ENCODE measurements at places on chromosomes 6 and 20.

DNA sequence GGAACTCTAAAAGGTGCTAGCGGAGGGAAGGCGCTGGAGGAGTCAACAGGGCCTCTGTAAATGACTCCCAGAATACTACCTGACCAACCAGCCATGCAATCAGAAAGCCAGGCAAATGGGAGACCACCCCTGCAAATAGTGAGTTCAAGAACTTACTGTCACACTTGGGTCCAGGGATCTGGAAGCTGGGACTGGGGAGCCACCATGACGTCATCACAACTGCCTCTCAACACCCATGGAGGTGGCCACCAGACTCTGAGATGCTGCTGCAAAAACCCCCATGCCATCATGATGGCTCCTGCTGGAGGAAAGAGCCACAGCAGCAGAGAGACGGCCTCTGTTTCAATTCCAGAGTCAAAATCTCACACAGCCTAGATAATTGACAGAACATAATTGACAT is 8.5 kb upstream of the PDYN start:
- DNase-seq = no peak

DNA sequence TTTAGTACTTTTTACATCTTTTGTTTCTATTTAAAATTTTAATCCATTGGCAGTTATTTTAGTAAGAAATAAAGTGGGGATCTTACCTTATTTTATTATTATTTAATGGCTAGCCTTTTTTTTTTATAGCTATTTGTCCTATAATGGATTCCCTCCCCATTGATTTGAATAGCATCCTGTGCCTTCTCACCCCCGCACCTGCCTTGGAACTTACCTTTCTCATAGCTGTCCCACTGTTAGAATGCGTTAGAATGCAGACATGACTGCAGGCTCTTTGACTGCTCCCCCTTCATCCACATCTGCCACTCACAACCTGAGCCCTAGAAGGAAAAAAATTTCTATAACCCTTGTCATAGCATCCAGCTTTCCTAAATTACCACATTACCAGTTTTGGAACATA is 9.1 kb downstream of the PKIB start:
- peak; percentile 28 for DNase-seq

DNA sequence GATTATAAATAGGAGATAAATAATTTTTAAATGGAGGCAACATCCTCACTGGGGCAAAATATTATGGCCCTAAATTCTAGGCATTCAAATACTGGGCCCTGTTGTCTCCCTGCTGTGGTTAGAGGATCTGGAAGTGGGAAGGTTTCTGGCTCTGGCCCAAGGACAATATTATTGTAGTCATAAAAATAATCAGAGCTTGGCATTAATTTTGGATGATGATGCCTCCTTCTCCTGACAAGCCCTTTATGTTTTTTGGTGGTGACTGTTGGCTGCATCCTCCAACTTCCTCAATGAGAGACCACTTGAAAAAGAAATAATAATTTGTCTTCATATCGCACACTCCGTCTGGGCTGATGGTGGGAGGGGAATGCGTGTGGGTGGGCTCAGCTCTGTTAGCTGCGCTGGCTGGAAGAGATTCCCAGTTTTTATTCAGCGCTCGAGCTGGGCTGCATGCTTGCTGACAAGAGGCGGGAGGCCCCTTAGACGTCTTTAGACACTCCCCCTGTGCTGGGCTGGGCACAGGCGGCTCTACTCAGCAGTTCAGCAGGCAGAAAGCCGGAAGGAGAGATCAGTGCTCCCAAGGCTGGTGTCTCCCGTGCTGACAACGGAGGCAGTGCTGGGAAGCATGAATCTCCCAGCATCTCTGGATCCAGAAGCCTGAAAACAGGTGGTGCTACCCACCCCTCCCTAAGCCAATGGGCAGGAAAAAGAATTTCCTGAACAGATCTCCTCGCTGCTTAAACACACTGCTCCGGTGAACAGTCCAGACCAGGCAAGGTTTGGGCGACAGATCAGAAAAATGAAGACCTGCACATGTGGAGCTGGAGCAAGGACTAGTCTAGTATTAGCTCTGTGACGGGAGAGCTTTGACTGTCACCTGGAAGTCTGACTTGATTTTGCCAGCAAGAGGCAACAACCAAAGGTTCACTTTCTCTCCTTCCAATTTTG is 97.7 kb downstream of the SYCP2 start:
- DNase-seq = peak; percentile 62

- DNase-seq = no peak
Measured at GRCh38 chr6:158758941-158759479, 60.2 kb downstream of the EZR start.

- no peak for DNase-seq
Measured at GRCh38 chr6:251920-252319, 40.4 kb upstream of the DUSP22 start.

- DNase-seq = no peak
Measured at GRCh38 chr6:119312441-119312840, 37.1 kb downstream of the MAN1A1 start.

DNA sequence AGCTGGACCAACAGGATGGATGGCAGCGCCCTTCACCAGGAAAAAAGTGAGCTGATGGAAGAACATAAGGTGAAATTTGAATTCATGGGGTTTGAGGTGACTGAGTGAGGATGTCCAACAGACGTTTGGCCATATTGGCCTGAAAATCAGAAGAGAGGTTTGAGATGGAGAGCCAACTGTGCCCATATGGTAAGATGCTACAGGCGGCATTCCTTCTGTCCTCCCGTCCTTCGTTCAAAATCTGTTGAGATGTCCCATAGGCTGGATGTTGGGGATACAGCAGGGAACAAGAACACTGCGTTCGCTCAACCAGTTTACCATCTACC is 468 bp upstream of the CMTR1 start:
- DNase-seq = no peak

GRCh38 chr6:75273009-75273408 is 11.6 kb downstream of the TMEM30A start:
- DNase-seq = no peak

DNA sequence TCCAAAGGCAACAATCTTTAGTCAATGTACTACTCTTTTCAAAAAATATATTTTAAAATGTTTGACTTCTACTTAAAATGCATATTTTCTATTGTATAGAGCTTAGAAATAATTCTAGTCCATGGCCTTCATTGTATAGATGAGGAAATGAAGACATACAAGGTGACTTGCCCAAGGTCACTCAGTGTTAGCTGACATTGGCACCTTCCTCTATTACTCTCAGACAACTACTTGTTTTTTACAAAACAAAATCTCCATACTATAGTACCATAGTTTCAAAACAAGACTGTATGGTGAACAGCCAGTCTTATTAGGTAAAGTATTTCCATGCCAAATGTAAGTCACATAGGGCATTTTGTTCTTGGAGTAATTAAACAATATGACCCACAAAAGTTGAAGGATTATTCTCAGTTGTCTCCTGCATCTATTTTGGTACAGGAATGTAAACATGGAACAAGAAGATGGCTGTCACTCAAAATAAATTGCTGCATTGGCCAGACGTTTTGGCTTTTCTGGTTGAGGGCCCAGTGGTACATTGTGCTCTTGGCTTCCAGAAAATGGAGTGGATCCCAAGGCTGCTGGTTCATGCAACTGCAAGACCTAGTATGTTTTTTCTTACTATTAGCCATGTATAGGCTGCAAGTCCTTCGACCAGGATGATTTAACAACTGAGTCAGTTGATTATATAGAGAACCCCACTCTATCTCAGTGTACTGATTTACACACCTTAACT is 54.3 kb upstream of the NOX3 start:
- DNase-seq = no peak

GRCh38 chr20:62956387-62957135 is 4.1 kb downstream of the SLC17A9 start:
- no peak for DNase-seq

GRCh38 chr20:52975029-52975732 is 3.0 kb downstream of the TSHZ2 start:
- DNase-seq = no peak

GRCh38 chr6:13038315-13038714 is 290.0 kb downstream of the TBC1D7 start:
- DNase-seq = no peak

DNA sequence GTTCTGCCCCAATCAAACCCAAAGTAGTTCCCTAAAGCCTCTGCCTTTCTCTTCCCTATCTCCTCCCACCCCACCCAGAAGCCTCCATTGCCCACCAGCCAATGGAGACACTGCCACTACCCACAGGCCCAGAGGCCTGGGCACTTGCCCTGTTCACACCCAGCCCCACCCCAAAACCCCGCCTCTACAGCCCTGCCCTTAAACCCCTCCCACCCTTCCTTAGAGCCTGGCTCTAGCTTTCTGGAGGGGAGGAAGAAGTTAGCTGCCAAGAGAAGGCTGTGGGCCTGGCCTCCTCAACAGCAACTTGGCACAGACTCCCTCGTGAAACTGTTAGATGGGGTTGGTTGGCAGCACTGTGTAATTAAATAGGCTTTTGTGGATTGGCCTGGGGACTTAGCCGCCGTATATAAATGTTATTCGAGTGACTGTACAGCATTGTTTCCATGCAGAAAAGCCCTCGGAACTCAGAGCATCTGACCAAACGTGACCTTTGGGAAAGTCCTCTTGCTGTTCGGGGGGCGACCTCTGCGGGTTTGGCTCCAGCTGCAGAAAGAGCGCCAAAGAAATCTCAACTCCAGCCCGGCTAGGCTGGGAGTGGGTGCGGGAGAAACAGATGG is 31.4 kb downstream of the COL11A2 start:
- peak; percentile 74 for DNase-seq

DNA sequence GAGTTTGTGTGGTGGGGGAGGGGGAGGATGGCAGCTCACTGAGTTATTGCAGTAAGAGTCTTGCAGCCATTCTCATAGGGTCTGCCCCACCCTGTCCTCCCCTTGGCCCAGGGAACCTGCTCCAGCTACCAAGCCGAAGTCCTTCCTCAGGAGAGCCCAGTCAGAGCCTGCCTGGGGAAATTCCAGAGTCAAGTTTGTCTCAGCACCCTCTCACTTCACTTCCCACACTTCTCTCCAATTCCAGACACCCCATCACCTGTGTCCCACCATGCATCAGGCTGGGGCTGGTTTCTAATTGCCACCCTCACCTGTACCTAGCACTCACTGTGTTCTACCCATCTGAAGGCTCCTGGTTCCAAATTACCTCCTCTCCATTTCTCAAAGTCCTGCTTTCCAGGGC is 10.3 kb upstream of the SLC22A16 start:
- DNase-seq = no peak

GRCh38 chr6:112286500-112287144 is 32.3 kb upstream of the LAMA4 start:
- DNase-seq = no peak

GRCh38 chr6:150601439-150601838 is 1.8 kb downstream of the PLEKHG1 start:
- DNase-seq = no peak

DNA sequence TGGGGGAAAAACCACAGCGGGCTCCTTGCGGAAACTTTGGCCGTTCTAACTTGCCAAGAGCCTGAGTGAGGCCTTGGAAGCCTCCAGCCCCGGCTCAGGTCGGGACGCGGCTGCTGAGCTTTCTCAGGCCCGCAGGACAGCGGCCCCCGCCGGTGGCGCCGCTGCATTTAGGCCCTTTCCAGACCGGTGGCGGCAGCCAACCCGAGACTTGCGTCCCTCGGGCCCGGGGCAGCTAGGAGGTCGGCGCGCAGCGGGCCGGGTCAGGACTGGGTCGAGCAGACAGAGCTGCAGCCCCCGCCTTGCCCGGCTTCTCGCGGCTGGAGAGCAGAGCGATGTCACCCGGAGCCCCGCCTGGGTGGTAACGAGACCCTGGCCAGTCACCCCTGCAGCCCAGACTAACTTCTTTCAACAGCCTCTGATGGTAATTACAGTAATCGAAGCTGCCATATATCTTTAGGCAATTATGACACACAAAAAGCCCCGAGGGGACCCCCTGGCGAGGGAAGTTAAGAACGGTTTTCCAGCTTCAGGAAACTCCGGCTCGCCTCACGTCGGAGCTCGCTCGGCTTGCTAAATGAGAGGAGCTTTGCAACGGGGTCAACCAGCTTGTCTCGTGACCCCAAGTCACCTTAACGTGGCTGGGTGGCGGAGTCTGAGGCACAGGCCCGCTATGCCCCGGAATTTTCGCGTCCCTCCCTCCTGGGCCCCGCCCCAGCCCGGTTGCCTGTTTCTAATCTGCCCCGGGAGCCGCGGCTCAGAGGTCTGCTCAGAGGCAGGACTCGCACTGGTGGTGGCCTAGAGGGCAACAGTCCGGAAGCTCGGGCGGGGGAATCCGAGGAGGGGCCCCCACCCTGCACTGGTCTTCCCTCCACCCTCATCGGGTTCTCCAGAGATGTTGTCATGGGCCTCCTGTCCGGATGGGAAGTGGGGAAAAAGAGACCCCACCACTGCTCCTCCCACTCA is 3.0 kb downstream of the NR2E1 start:
- DNase-seq = peak; percentile 88

DNA sequence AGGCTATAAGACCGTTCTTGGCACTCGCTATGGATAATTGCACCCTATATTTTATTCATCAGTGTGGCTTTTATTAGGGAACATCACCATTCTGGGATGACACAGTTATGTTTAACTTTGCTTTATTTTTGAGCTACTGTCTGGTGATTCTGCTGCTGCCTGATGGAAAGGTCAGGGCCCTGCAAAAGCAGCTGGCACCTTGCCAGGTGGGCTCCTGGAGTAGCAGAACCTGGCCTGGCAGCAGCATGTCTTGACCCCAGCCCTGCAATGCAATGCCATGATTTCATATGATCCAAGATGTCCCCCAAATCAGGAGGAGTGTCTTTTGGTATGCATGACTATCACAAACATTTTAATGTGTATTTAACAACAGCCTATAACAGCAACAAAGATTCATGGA is 228.4 kb upstream of the RSPO3 start:
- no peak for DNase-seq

DNA sequence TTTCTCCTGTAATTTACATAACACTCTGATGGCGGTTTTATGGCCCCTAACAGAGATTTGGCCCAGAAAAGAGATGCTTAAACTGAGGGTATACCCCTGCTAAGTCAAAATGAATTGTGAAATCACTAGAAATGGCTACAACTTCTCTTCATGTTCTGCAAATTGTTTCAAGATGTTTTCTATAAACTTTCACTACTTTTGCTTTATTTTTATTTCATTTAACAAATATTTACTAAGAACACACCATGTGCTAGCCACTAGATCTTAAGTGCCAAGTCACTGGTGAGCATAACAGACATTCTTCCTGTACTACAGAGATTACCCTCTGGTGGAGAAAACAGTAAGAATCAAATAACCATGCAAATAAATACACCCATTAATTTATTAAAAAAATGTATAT is 87.6 kb downstream of the KCNQ5 start:
- DNase-seq = no peak

- no peak for DNase-seq
Measured at GRCh38 chr6:24929242-24929641, 6.5 kb downstream of the RIPOR2 start.

DNA sequence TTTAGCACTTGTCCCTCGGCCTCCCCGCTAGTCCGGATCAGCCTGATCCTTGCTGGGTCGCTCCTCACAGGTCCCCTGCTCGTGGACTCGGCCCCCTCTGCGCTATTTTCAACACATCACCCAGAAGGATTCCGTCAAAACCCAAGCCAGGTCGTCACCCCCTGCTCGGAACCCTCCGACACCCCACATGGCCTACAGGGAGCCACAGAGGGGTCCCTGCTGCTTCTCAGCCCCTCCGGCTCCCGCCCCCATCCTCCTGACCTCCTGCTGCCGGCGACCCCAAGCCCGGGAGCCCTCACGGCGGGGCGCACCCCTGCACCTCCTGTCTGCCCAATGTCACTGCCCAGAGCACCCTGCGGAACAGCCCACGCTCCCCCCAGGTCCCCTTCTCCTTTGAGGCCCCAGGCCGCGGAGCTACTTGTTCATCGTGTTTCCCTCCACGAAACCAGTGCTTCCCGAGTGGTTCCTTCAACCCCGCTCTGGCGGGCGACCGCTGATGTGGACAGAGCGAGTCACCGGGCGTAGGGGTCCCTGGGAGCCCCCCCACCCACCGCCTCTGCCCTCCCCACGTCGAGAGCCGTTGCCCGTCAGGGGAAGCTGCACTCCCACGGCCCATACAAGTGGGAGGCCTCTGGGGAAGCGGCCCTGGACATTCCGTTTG is 638 bp upstream of the MYL9 start:
- peak; percentile 77 for DNase-seq
